Femur (tissue), 1 donor: ENCODE measurements at places on chromosomes 2 and 18.
A peak's percentile ranks its signal among the peaks of the same experiment; 100 is the strongest.

DNA sequence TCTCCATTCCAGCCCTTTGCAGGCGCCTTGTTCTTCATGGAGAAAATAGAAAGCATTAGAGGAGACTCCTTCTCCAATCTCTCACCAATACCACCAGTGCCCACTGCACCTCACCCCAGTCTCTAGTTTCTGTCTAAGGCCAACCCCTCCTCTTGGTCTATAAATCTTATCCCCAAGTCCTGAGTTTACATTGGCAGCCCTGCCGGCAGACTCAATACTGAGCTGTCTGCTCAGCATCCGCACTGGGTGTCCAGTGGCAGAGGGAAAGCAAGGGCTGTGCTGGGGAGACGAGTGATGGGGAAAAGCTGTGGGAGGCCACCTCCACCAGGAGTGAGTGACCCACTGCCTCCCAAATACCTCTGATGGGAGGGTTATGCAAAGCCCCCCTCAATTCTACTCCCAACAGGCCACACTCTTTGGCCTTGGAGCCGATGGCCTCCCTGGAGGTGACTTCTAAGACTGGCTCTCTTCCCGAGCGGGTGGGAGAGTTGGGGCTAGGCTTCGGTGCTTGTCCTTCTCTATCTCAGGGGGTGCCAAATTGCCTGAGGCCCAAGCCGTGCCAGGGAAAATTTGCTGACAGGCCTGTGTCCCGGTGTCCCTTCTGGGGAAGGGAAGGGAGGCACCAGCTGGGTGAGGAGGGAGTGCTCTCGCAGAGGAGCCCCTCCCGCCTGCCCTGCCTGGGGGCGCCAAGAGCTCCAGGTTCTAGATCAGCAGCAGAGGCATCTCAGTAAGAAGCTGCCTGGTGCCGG is 165.2 kb upstream of the MSH6 start:
- no peak for DNase-seq

DNA sequence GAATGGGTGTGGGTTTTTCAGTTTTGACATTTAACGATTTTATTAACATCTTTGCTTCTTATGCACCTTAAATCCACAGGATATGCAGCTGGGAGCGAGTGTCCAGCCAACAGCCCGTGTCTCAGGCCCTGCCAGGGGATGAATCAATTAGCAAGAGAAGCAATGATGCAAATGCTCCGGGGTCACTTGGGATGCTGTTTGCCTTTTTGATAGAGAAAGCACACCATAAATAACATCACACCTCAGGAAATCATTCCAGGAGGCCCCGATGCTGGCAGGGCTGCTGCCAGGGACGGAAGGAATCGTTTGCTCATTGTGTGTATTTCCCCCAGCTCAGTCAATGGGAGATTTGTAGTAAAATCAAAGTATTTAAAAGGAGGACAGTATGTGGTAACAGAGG is 394.0 kb upstream of the HNRNPA3 start:
- peak; percentile 56 for DNase-seq

GRCh38 chr2:216285701-216286100 is 86.6 kb downstream of the MARCHF4 start:
- no peak for DNase-seq

DNA sequence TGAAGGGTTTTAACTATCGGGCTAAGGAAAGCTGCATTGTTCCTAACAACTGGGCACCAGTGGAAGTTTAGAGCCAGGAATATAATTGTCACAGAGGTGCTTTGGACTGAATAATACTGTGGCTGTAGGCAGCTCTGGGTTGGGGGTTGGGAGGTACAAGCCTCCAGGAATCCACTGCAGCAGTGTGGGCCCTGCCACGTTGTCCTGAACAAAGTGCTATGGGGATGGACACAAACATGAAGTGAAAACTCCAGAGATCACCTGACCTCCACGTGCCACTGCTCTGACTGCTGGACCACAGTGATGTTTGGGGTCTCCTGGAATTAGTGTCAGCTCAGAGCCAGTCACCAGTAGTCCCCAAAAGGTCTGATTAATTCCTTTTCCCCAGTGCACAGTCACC is 110.9 kb downstream of the BCL2 start:
- DNase-seq = no peak

DNA sequence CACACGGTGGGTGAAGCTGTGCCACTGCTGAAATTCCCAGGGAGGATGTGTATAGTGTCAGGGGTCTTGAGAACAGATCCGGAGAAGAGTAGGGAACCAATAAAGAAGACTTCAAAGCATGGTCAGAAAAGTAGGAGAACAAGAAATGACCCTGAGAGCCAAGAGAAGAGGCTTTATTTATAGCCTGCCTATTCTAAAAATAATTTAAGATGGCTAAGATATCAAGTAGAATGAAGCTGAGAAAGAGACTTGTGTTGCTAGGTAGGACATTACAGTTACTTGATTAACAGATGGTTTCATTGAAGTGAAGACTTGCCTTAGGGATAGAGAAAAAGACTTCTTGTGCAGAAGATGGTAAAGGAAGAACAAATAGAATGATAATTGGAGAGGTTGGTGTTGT is 43.7 kb downstream of the GALNT1 start:
- no peak for DNase-seq

GRCh38 chr2:203685081-203685621 is 21.3 kb upstream of the CD28 start:
- DNase-seq = peak; percentile 80

DNA sequence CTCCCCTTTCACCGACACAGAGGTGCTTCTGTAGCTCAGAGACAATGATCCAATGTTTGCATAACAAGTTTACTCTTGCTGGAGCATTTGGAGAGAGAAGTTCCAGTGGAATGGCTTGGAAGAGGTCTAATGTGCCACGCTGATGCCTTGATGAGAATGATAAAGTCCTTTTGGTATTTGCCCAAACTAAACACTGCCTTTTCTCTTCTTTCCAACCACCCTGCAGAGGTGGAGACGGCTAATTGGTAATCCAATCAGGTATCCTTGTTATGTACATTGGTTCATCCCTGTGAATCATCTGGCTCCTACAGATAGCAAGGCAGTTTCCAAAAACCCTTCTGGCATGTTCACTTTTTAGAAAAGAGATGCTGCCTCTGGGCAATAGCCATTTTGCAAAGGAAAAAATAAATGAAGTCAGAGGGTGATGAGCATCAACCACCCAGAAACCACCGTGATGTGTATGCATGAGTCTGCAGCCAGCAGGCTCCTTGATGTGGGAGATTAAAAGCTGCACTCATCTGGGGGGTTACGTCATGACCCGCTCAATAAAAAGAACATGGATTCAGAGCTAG is 40.6 kb downstream of the KIAA2012 start:
- no peak for DNase-seq

- no peak for DNase-seq
These were observed 19.3 kb upstream of the RBBP8 start for GRCh38 chr18:22913861-22914260.

DNA sequence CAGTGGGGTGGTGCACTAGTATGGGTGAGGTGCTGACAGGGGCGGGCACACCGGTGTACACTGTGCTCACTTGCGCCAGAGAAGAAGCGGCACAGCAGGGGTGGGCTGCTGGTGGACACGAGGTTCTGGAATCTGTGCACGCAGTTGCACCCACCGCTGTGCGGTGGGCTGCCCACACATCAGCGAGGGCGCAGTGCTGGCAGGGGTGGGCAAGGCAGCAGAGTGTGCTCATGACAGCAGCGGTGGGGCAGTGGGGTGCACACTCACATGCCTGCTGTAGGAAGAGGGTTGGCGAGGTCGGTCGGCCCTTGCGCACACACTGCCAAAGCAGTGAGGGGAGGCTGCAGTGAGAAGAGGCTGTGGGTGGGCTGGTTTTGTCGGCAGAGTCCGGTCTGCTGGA is 141.8 kb downstream of the GALNT13 start:
- no peak for DNase-seq

DNA sequence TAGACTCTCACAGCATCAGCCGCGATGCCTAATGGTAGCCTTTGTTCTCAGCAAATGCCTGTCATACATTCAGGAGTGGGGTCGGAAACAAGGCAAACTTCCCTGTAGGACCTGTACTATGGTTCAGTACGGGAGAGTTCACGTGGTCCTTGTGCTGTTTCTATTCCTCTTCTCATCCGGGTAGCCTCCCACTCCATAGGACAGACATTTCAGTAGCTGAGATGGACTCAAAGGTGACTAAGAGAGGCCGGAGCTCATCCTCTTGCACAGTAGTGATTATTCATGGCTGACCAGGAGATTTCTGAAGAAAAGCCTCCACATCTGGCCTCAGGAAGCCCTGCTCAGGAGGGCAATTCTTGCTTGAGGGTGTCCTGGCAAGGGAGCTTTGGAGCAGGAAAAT is 117.8 kb upstream of the SPRED2 start:
- no peak for DNase-seq

DNA sequence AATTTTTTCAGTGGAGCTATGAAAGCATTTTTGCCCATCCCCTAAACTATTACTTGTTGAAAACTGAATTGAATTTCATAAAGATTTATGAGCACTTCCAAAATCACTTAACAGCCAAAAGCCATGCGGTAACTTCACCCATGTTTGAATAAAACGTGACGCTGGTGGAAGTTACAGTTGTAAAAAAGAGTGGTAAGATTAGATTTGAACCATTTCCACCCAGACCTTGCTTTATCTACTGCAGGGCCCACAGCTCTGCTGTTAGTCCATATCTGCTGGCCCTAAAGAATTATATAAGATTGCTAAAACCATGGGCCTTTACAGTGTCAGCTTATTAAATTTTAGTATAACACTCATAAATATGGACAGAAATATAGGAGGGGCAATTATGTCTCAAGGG is 15.5 kb upstream of the ITGA4 start:
- DNase-seq = no peak

GRCh38 chr2:121831841-121832240 is 76.4 kb downstream of the TSN start:
- peak; percentile 88 for DNase-seq
